Stimulated activated CD8-positive, alpha-beta memory T cell treated with anti-CD3 and anti-CD28 coated beads, Interleukin-4, amount 100 ng/mL, for 24 hours (primary cell): ENCODE measurements at places on chromosomes 3 and 15.

GRCh38 chr3:197454014-197454413, 101.8 kb downstream of the BDH1 start:
- DNase-seq, result no peak

GRCh38 chr3:142844339-142844977, 44.4 kb downstream of the PCOLCE2 start:
- DNase-seq, result no peak

GRCh38 chr3:192215-192929, 4.2 kb upstream of the CHL1 start:
- DNase-seq, result no peak

- DNase-seq, result no peak
These were observed 60.4 kb downstream of the PLS1 start for GRCh38 chr3:142656575-142656974.

GRCh38 chr15:100810831-100811230, 68.8 kb upstream of the ALDH1A3 start:
- DNase-seq, result no peak

DNA sequence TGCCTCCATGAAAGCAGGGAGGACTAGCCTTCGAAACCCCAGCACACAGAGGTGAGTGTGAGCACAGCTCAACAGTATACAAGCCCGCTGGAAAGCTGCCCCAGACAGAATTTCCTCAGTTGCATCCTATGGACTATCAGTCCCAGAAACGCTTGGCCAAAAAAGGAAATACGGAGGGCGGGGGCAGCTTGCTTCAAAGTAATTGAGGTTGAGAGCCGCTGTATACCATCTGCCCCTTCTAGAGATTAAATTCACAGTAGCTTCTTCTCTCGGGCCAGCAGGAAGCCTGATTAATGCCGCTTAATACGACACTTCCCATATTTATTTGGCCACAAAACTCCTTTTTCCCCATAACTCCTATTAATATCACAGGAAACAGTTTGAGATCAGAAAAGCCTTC, 88.7 kb downstream of the LIPC start:
- no peak for DNase-seq

GRCh38 chr15:98080791-98081190, 120.3 kb downstream of the ARRDC4 start:
- DNase-seq, result no peak

DNA sequence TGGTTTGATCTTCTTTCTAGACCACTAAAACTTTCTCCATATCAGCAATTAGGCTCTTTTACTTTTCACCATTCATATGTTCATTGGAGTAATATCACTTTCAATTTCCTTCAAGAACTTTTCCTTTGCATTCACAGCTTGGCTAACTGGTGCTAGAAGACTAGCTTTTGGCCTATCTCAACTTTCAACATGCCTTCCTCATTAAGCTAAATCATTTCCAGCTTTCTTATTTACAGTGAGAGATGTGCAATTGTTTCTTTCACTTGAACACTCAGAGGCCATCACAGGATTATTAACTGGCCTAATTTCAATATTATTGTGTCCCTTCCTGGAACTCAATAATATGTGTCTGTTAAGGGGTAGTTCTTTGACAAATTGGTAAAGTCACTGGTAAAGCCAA, 42.8 kb upstream of the PLOD2 start:
- DNase-seq, result no peak

GRCh38 chr3:83003917-83004316, 1242.5 kb upstream of the GBE1 start:
- DNase-seq, result no peak

GRCh38 chr3:177610686-177611633, 413.7 kb upstream of the TBL1XR1 start:
- DNase-seq, result no peak

GRCh38 chr3:55417211-55417610, 69.9 kb downstream of the WNT5A start:
- DNase-seq, result no peak

DNA sequence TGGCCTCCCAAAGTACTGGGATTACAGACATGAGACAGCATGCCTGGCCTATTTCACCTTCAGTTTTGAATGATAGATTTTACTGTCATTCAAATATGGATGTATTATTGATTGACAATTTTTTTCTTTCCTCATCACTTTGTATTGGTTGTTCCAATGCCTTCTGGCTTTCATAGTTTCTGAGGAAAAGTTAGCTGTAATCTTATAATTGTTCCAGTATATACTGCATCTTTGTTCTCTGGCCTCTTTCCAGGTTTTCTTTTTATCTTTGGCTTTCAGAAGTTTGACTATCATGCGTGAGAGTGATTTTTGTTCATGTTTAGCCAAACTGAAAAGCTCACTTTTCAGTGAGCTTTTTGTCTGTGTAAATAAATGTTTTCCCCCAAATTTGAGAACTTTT, 157.1 kb downstream of the RSRC1 start:
- no peak for DNase-seq

DNA sequence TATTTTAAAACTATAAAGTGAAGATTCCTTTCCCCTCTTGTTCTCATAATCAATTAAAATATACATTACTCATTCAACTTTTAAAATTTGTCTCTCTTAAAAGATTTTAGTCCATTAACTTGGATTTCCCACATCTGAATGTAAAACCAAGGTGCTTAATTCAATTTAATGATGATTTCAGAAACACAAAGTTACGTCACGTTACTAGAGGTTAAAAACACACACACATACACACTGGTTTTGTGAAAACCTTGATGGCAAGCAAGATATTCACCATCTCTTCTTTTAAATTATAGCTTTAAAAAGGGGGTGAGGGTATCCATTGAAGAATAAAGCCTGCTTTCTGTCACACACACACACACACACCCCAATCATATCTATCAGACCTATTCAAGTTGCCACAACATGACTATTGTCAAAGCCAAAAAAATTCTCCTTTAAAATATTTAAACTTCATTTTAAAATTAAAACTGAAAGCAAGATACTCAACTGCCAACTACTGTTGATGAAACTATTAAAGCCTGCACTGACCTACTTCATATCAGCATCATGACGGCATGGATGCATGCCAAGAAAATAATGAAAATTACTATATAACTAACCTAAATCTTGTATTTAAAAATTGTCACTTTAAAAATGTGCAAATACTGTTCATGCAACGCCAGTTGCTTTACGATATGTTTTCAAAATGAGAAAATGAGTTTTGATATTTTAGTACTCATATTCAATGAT, 2.1 kb downstream of the RFX7 start:
- DNase-seq, result no peak

DNA sequence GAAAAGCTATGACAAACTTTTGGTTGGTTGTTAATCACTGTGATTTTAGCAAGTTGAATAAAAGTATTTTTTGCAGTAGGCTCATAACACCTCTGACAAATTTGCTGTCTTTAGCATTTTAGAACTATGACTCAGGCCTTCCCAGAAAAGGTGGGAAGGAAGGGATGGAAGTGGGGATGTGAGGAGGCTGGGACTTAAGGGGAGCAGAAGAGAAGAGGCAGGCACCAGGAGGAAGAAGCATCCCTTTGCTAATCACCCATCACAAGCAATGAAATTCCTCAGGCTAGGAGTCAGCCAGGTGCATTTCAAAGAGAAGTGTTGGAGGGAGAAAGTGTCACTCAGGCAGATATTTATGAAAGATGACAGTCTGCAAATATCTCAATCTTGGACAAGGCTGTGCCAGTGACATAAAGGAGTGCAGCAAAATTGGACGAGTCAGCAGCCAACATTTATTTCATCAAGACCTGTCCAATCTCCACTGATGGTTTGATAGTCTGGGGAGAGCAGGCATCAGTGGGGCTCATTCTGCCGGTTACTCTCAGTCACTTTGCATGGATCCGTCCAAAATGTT, 337.3 kb upstream of the ARRDC4 start:
- DNase-seq, result no peak

DNA sequence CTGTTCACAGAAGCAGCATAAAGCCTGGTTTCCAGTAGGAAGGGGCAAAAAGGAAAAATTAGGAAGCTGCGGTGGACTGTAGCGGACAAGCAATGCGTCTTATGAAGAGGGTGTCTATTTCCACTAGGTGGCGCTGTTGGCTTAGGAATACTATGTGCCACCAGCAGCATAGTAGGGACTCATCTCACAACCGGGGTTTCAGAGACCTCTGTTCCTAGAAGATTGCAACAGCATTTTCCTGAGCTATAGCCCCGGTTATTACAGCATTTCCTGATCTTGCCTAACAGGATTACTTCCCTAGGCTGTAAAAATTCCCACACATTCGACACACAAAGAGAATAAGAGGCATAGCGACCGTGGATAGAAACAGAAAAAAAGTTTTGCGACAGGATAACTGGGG, 683.0 kb downstream of the TBL1XR1 start:
- no peak for DNase-seq

DNA sequence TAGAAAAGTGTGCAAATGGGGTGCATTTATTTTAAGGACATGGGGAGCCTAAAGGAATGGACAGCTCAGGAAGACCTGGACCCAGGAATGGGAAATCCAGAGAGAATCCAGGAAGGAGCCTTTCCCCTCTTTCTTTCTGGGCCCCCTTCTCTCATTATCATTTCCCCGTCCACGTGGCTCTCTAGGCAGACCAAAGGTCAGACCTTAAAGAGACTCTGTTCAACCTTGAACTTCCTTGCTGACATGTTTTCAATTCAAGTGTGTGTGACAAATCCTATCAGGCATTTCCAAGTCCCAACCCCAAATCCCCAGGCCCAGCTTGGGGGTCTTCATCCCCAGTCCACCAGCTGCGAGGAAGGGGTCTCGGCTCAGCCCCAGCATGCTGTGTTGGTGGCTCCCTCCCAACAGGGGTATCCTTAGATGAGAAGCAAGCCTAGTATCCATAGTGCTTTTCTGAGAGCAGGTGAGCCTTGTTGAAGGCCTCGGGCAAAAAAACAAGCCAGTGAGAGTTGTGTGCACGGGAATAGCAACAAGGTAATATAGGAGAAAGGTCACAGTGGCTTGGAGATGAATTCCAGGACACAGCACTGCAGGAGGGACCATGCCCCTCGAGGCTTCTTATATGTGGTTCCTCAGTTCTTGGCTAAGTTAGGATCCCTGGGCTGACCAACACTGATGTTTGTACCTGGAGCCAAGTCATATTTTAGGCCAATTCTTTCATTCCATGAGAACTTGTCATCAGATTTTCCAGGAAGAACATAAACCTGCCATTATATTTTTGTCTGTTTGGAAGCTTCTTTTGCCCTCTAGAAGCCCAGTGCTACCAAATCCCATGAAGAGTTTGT, 130.0 kb downstream of the ASB7 start:
- no peak for DNase-seq

DNA sequence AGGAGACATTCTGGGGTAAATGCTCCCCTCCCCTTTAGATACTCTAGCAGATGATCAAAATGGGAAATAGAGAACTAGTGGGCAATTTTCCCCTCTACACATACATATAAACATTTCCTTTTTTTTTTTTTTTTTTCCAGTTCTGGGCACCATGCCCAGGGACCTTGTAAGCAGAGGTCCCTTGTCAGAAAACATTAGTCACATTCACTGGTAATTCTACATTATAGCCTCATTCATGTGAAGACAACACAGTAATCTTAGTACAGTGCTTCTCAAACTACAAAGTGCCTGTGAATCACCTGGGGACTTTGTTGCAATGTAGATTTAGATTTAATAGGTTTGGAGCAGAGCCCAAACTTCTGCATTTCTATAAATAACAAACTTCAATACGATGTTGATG, 60.1 kb upstream of the ACTC1 start:
- DNase-seq, result no peak

- DNase-seq, result no peak
These were observed 13.9 kb downstream of the PPM1M start for GRCh38 chr3:52259448-52259847.

GRCh38 chr3:27729748-27730611, 7.9 kb upstream of the EOMES start:
- no peak for DNase-seq

GRCh38 chr3:156576651-156577348, 21.9 kb upstream of the SSR3 start:
- no peak for DNase-seq

DNA sequence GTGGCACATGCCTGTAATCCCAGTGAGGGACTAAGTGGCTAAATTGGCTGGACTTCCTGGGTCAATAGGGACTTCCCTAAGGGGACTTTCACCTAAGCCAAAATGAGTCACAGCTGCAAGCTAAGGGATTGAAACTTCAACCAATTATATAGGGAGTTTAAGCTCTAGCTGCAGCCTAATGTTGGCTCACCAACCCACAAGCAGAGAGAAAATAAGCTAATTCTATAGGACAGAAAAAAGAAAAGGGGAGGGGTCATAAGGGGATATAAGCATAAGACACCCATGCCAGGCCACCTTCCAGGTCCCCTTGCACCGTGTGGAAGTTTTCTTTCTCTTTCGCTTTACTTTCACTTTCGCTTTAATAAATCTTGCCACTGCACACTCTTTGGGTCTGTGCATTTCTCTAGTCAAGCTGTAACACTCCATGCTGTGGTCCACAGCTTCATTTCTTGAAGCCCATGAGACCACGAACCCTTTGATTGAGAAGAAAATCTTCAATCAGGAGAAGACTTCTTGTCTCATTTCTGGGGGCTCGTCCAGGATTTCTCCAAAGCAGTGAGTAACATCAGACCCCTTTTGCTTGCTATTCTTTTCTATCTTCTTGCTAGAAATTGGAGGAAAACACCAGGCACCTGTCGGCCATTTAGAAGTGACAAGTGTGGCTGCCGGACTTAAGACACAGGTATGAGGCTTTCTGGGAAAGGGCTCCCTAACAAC, 192.3 kb downstream of the IGSF11 start:
- DNase-seq, result no peak

GRCh38 chr3:165254812-165255211, 58.6 kb upstream of the SLITRK3 start:
- DNase-seq, result no peak

DNA sequence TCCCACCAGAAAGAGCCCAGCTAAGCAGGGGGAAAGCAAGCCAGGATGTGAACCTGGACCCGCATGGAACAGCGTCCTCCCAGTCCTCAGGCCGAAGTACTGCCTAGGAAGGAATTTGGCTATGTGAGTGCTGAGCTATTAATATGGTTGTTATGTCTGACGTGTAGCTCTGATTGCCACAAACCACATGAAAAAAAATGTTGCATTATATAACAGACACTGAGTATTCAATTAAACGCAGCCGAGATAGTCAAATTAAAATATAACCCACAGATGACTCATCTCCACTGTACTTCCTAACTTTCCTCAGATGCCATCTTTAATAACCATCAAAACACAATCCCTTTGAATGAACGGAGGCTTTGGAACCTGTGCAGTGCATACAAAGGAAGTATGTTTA, 111.1 kb downstream of the GABRB3 start:
- DNase-seq, result no peak

DNA sequence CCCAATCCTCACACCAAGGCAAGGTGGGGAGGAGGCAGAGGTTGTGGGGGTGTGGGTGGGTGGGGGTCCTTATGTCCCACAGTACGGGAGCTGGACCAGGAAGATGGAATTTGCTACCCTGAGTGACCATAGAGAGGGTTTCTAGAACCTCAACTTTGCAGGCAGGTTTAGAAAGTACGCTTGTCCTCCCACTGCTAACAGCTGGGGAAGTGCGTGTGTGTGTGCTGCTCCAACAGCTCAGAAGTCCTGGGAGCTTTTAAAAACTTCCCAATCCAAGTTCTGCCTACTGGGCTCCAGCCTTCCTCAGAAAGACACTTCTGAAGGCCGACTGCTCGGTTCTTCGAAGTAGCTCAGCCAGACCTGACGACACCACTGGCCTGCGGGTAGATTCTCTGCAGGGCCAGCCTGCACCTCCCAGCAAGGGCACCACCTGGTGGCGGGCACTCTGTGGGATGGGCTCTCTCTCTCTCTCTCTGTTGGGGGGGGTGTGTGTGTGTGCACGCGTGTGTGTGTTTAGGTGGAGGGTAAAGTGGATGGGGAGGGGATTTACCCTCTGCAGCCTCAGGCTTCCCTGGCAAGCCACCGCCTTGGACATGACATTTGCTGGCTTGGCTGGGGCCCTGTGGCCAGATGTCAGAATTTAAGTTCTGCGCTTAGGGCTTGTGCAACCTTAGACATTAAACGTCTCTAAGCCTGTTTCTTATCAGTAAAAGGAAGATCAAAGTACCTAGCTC, 15.6 kb downstream of the TMEM158 start:
- peak; percentile 67 for DNase-seq
